ENCODE measurements at places on chromosomes 13 and 19.
A peak's percentile ranks its signal among the peaks of the same experiment; 100 is the strongest.

DNA sequence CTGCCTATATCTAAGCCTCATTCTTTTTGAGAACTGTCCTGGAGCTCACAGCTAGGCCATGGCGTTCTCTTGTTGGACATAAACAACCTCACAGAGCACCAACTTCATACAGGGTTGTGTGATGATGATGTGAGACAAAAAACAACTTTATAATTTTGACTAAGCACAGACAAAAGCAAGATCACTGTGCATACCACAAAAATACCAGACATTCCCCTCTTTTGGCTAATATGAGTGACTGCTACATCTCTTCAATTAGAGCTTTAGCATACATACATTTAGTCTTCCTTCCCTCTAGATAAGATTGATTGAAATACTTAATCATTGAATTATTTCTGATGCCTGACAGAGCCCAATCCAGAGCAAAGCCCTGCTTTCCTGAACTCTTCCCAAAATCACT, 8.3 kb downstream of the MAB21L1 start:
- no peak for DNase-seq

GRCh38 chr13:24119626-24120508, 40.7 kb upstream of the SPATA13 start:
- no peak for DNase-seq

GRCh38 chr19:55228403-55229031, at the start of gene TMEM86B:
TSS of gene TMEM86B (minus strand) at chr19:55228763. CDS start at chr19:55228741, 22 bp downstream.
- no peak for DNase-seq

- DNase-seq = no peak
Observed at GRCh38 chr13:24684600-24684998, 4.4 kb downstream of the ATP12A start.

DNA sequence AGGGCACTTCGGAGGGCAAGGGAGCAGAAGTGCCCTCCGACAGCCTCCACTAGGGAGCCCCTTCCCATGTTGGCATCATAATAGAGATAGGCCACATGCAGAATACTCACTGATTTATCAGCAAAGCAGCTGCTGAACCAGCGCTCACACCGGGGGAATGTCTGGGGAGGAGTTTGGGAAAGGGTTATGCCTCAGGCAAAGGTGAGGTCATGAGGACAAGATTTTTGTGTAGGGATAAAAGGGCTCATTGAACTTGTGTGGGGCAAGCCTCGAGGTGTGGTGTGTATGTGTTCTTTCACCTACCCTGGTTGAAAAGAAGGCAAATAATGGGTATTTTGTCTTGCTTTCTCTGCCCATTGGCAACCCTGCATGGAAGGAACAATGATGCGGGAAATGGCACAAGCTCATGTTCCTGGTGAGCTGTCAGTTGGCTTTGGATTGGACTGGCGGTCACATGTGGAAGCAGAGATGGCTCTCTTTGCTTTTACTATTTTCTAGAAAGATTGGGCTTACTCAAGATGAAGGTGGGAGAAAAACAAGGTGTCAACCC, 39.1 kb upstream of the SLC7A9 start:
- DNase-seq = no peak

- no peak for DNase-seq
Observed at GRCh38 chr13:51818781-51819511, 15.0 kb upstream of the DHRS12 start.

GRCh38 chr19:14795078-14795721, 16.8 kb upstream of the ADGRE2 start:
- DNase-seq = no peak

DNA sequence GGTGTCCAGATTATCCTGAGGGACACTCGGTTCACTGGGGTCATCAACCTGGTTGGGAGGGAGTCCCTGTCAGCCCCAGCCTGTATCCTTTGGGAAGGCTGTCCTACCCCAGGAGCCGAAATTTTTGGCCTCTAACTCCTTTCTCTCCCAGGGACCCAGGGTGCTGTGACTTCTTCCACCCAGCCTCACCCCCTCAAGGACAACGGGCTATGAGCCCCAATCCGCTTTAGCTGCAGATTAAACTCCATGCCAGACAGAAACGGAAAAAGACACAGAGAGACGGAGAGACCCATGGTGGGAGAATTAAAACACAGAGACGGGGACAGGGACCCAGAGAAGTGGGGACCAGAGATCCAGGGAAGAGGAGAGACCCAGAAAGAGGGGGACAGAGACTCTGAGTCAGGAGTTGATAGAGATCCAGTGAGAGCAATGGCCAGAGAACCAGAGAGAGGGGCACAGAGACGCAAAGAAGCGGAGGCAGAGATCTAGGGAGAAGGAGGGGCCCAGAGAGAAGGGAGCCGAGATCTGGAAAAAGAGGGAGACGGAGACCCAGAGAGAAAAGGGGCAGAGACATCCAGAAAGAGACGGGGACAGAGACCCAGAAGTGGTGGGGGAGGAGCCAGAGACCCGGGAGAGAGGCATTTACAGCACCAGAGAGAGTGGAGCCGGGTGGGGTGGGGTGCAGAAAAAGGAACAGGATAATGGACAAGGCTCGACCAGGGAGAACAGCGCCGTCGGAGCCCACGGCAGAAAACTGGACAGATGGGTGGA, 703 bp downstream of the SLC17A7 start:
- DNase-seq = no peak

DNA sequence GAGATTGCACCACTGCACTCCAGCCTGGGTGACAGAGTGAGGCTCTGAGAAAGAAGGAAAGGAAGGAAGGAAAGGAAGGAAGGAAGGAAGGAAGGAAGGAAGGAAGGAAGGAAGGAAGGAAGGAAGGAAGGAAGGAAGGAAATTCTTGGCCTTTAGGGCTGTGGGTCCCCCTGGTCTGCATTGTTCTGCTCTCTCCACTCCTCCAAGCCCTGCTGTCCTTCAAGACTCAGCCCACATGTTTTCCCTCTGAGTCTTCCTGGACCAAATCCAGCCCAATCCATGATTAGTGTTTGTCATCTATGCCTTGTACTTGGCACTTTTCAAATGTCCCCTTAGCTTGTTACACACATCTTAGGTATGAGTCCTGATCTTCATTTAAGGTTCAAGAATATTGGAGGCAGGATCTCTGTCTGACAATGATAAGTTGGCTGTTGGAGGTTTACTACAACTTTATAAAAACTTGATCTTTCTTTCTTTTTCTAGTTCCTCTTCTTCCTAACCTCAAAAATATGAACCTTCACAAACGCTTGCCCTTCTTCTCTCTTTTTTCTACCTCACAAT, 48.8 kb upstream of the INTS6 start:
- DNase-seq = no peak

- no peak for DNase-seq
Observed at GRCh38 chr13:32857077-32857476, 159.1 kb upstream of the KL start.

- DNase-seq = no peak
Observed at GRCh38 chr13:114151565-114152284, 19.3 kb upstream of the RASA3 start.

DNA sequence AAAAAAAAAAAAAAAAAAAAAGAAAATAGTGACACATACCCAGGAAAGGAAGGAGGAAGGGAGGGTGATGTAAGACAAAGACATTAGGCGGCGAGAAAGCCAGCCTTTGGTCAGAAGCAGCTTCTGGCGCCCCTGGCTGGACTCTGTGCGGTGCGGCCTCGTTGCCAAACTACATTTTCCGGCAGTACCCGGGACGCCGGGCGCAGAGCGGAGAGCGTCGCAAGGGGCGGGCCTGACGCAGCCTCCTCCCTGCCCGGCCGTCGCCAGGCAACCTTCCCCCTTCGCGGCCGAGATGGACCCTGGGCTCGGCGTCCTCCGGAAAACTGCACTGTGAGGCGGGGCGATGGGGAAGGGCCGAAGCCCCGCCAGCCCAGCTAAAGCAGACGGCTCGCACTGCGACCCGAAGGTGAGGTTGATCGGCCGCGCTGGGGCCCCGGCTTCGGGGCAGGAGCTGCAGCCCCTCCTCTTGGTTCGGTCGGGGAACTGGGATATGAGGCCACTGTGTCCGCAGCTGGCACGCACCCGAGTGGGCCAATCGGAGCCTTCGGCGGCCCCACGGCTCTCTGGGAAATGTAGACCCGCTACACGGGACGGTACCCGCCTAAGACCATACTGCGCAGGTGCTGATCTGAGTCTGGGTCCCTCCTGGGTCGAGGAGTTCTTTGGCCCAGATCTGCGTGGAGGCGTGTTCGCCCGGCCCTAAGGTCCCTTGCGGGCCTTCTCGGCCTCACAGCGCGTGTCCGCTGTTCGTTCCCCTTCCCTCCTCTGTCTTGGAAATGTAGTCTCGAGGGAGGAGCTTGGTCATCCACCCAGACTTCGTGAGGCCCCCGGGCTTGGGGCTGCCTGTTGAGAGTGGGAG, 2.3 kb upstream of the MZF1 start:
- DNase-seq = peak; percentile 32

DNA sequence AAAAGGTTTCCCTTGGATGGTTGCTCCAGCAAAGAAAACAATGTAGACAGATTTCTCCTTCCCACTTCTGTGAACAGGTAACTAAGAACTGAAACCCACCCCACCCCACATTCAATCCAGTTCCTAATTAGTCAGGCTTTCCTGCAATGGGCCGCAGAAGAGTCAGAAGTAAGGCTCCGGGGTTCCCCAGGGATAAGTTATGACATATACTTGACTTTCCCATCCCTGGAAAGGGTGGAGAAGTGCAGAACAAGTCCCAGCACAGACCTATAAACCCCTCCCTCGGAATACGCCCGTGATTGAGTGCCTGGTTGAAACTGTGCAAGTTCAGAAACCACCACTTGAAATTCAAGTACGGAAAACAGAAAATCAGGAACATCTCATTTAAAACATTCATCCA, 24.9 kb downstream of the RCBTB2 start:
- DNase-seq = no peak

GRCh38 chr13:83883061-83883523, 818 bp upstream of the SLITRK1 start:
- no peak for DNase-seq

GRCh38 chr13:50484472-50485113, 358.9 kb downstream of the DLEU7 start:
- no peak for DNase-seq

- DNase-seq = no peak
Observed at GRCh38 chr13:90760639-90761038, 586.8 kb upstream of the MIR17HG start.

DNA sequence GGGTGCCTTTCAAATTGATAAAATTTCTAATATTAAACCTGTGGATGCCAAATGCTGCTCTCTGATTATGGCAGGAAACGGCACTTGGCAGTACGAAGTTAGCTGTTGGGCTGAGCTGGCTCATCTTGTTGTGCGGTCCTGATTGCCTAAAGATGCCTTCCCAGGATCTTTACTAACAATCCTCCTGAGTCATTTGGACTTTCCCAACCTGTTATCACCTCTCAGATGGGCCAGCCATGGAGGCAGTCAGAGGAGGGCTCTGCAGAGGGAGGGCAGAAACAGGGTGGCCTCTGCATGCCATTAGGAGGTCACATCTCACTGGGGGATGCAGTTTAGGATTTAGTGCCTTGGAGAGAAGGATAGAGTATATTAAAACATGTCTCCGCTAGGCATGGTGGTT, 27.3 kb downstream of the ALOX5AP start:
- no peak for DNase-seq

DNA sequence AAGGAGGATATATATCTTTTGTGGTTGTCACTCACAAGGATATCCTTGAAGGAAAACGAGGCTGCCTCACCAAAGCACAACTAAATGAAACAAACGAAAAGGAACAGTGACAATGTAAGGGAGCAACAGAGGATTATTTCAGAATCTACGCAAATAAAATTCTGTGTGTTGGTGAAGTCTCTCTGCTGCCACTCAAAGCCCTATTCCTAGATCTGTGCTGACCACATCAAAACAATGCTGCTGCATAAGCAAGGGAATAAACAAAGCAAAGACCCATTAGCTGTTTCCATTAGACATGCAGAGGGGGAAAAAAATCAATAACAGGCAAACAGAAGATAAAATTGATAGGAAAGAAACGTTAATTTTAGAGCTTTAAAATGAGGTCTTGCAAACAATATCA, 204.4 kb downstream of the MZT1 start:
- no peak for DNase-seq

DNA sequence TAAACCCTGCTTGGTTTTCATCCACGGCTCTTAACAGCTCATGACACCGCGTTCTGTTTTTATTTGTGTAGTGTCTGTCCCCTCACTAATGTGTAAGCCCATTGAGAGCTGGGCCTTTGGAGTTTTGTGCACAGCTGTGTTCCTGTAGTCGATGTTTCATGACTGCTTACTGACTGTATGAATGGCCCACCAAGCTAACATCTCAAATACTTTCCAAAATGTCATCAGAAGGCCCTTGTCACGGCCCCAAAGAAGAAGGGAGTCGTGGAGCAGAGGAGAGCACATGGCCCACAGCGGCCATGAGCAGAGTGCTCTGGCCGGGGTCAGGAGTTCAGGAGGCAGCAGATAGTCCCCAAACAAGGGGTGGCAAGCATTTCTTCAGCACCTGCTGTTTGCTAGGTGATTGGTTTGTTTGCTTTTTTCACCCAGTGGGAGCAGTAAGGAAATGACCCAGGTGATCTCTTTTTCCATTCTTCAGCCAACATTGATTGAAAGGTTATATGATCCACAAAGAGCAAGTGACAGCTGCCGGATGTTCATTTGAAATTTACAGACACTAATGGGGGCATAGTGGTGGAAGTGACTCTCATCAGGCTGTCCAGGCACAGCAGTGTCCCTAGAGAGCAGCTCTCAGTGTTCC, 315.2 kb downstream of the ATP8A2 start:
- no peak for DNase-seq

DNA sequence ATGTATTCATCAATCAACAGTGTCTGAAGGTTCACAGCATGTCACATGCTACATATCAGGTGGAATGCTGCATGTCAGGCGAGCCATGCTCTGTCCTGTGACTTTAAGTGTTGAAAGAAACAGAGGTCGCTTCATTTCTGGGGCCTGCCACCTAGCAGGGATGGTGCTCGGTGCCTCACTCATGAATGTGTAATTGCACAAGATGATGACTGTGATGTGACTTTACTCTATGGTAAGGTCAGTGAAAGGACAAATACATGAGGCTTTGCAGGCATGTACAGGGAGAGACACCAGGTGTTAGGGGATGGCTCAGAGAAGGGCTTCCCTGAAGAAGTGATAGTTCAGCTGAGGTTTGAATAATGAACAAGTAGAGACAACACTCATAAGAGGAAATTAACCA, 66.7 kb downstream of the FRY start:
- DNase-seq = no peak

Data from stimulated activated CD4-positive, alpha-beta T cell treated with anti-CD3 and anti-CD28 coated beads, Interleukin-1b, Interleukin-23, amount 100 ng/mL, for 1 hour (primary cell).